ENCODE measurements at places on chromosomes 2 and 18.

DNA sequence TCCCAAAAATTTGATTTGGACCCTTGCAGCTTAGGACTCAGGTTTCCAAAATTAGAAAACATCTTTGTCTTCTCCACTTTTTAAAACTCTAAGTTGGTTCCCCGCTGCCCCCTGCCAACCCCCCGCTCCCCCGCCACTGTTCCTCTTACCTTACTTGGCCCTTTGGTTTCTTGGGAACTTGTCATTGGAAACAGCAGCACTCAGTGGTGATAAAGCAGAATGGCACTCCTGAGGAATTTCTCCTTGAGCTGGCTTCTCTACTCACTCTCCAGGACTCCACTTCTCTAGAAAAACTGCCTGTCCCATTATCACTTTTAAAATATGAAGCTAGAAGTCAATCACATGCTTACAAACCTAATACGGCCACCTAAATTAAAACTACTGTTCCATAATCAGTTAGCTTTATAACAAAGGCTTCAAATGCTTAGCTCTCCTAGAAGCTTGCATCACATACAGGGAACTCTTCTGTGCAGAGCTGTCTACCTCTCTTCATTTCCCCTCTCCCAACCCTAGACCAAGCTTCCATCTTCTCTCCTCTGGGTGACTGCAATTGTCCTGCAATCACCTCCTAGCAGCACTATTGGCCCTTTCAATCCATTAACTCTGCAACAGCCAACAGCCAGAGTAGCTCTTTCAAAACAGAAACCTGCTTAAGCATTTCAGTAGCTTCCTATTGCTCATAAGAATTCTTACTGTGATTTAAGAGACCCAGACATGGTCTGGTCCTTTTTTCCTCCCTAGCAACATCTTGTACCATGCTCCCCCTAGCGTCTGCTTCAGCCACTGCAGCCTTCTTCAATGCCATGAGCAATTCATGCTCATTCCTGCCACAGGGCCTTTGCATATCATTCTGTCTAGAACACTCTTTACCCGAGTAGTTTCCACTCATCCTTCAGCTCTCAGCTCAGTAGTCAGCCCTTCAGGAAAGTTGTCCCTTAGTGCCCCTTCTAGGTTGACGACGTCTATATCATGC is 15.2 kb upstream of the PLEKHM3 start:
- DNase-seq = peak; percentile 60

DNA sequence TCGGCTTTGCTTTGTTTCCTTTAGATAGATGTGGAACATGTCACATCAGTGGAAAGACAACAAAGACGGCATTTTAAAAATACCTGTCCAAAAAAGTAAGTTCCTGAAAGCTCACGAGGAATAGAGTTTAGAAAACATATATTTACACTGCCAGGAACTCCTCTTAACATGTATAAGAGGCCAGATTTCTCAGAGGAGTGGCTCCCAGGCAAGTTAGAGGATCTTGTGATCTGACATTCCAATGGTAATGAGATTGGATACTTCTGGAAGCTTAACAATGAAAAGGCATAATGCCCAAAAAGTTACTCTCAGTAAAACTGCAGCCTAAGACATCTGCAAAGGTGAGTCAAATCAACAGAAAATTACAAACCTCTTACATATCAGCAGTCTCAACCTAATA is 77.1 kb downstream of the CYRIA start:
- DNase-seq = no peak

- DNase-seq = no peak
These were observed 49.7 kb downstream of the CYRIA start for GRCh38 chr2:16615687-16616615.

- DNase-seq = no peak
These were observed 142.8 kb upstream of the ALPP start for GRCh38 chr2:232235716-232236115.

- no peak for DNase-seq
These were observed 102.7 kb downstream of the SMIM21 start for GRCh38 chr18:75324686-75325257.

DNA sequence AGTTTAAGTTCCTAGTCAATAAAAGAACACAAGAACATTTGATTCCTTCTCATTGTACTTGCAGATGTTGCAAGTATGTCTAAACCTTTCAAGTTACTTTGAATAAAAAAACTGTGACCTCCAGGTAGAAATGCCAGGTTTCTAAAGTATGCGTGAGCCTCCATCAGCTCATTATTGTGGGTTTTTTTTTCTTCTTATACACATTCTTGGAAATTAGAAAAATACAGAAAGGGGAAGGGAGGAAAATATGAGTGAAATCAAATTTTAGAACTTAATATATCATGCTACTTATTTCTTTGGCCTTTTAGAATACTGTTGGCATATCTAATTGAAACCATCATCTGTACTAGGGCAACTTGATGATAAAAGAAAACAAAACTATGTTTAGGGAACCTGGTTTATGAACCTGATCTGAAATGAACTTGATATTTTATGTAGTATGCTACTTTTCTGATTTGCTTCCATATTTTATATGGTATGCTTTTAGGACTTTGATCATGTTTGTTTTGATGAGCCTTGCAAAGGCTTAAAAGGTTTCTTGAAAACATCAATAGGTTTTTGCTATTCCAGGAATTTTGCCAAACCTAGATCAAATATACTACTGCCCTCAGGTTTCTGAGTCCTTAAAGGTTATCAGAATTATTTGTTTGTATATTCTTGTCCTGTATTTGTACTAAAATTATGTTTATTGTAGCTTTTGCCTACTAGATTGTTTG is 130.7 kb upstream of the MAP3K20 start:
- no peak for DNase-seq

DNA sequence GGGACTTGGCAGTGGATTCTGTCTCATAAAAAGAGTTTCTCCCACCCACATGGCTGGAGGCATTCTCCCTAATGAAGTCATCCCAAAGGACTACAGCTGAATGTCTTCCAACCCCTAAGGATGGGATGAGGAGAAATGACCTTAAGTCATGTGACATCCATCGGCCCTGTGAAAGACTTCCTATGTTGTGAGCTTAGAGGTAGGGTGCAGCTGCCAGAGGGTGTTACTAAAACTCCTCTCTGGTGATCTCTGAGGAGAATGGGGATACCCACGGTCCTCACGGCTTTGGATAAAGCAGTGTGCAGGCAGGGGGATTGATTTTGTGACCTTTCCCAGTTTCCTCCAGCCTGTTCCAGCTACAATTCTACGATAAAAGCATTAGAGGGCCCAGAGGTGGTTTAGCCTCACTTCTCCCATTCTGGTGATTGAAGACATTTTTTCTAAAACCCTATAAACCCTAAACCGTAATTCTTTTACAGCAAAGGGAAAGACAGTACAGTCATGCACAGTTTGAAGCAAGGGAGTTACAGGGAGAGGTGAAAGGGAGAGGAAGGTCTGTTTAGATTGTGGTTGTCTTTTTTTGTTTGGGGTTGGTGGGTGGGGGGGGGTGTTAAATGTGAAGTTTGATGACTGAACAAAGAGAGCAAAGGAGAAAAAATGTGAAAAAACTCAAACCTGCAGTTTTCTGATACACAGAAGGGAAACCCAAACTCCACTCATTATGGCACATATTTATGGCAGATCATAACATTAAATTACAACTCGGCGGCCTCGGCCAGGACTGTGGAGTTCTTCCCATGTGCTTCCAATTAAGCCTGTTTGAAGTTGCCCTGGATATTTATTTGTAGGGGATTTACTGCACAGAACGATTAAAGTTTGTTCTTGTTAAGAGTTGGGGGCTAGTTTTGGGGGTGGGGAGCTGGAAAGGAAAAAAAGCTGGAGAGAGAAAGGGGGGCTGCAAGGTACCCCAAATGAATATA is 26.6 kb upstream of the SLC14A2 start:
- no peak for DNase-seq

- no peak for DNase-seq
These were observed 15.4 kb downstream of the SLC35F5 start for GRCh38 chr2:113741091-113741490.

All from stimulated activated CD8-positive, alpha-beta memory T cell treated with anti-CD3 and anti-CD28 coated beads, Interleukin-15, amount 100 ng/mL, for 48 hours (primary cell).